ENCODE measurements at places on chromosomes 6 and 20.
A peak's percentile ranks its signal among the peaks of the same experiment; 100 is the strongest.

GRCh38 chr20:48740712-48741111, 87.1 kb downstream of the PREX1 start:
- no peak for DNase-seq

DNA sequence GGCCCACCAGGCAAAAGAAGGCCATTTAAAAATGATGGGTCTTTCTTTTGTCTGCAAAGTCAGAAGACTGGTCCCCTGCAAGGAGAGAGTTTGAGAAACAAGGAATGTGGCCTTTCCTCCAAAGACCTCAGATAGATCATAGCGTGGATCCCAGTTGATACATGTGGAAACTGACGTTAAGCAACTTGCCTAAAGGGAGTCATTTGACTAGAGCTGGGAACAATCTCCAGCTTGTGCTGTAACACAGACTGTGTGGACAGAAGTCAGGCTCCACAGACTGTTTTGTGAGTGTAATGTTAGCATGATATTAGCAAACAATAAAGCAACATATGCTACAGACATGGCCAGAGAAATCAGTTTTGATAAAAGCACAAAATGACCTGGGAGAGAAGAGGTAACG, 140.4 kb upstream of the CITED2 start:
- DNase-seq, result no peak

DNA sequence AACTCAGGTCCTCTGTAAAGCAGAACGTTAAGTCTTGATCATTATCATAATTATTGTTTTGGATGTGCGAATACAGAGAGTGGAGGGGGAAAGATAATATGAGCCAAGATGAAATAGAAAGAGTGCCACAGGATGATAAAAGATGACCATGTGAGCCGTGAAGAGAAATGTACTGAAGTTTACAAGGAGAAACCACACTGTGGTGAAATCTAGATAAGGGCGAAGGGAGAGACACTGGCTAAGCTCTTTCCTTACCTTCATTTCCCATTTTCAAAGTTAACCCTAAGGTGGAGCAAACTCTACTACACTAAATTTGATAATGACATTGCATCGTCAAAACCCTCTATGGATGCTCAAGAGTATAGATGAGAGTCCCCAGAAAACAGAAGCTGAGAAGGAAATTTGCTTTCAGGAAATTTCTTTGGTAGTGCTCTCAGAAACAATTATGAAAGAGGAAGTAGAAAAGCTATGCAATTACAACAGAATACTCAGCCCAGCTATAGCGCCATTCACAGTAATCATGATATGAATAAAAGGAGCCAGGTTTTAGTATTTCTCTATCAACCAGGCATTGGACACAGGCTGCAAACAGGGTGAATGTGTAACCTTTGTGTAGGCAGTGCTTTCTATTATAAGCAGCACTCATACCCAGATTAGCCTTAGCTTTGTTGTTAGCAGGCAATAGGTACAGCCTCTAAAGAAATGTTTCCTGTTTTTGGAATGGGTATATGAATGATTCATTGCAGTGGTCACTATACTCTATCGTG, 1080.7 kb downstream of the GRIK2 start:
- DNase-seq, result peak; percentile 44

DNA sequence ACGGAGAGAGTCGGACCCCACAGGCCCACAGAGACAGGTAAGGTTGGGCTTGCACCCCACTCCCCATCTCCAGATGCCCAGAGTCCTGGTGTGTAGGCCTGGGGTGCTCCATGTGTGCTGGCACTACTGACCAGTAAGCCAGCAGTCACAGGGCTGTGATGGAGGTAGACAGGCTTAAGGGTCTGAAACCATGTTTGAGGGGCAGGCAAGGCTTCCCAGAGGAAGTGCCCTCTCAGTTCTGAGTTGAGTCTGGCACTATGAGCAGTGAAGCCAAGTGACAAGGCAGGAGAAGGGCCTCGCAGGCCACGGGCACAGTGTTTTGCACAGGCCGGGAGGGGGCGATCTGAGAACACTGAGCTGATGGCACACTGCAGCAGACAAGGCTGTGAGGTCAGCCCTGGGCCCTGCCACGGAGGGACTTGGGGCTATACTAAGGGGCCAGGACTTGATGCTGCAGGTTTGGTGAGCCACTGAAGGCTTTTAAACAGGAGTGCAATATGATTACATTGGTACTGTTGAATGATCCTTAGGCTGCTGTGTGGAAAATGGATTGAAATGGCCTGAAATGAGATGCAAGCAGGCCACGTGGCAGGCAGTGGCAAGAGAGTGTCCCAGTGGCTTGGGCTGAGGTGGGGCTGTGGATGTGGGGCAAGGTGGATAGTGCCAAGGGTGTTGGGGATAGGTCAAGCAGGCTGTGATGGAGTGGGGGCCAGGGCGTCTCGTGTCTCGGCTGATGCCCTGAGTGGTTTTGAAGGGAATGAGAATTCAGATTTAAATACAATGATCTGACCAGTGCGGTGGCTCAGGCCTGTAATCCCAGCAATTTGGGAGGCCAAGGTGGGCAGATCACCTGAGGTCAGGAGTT, 20.3 kb downstream of the TTBK1 start:
- peak; percentile 93 for DNase-seq

DNA sequence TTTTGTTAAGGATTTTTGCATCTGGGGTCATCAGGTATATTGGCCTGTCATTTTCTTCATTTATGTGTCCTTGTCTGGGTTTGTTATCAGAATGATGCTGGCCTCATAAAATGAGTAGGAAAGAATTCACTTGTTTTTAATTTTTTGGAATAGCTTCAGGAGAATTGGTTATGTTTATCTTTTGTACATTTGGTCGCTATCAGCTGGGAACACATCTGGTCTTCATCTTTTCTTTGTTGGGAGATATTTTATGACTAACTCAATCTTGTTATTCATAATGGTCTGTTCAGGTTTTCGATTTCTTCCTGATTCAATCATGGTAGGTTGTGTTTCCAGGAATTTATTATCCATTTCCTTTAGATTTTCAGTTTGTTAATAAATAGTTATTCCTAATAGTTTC, 207.5 kb upstream of the ASCC3 start:
- no peak for DNase-seq

GRCh38 chr20:53529658-53530057, 64.0 kb downstream of the ZNF217 start:
- DNase-seq, result no peak

- no peak for DNase-seq
These were observed 189.2 kb downstream of the TBC1D7 start for GRCh38 chr6:13139119-13139518.

- no peak for DNase-seq
These were observed 47.8 kb downstream of the MYH7B start for GRCh38 chr20:35003211-35004031.
